ENCODE measurements at places on chromosomes 11 and 22. TPM values are rescaled to one million over a fixed set of nuclear protein-coding genes. Genes with fewer than 3 reads are reported as not detected.

The DSCAML1 gene
- 1.2 TPM for total RNA-seq

The CNIH2 gene
- total RNA-seq: 0.22 TPM

The BIK gene
- not detected for total RNA-seq

The MRGPRX3 gene
- not detected for total RNA-seq

The DNAJB7 gene
- total RNA-seq: not detected

The KDM4E gene
- total RNA-seq: not detected

The POU2AF2 gene
- not detected for total RNA-seq

The ZP1 gene
- total RNA-seq: not detected

The DLG2 gene
- 9.9 TPM for total RNA-seq

The UNC93B1 gene
- 5.3 TPM for total RNA-seq

- no peak for DNase-seq
Observed at GRCh38 chr11:43459246-43459645, 100.5 kb downstream of the TTC17 start.

GRCh38 chr22:36042240-36042639 lies 13.6 kb upstream of the RBFOX2 start:
- no peak for DNase-seq

- DNase-seq: no peak
Observed at GRCh38 chr11:33530815-33531214, 169.8 kb downstream of the C11orf91 start.

DNA sequence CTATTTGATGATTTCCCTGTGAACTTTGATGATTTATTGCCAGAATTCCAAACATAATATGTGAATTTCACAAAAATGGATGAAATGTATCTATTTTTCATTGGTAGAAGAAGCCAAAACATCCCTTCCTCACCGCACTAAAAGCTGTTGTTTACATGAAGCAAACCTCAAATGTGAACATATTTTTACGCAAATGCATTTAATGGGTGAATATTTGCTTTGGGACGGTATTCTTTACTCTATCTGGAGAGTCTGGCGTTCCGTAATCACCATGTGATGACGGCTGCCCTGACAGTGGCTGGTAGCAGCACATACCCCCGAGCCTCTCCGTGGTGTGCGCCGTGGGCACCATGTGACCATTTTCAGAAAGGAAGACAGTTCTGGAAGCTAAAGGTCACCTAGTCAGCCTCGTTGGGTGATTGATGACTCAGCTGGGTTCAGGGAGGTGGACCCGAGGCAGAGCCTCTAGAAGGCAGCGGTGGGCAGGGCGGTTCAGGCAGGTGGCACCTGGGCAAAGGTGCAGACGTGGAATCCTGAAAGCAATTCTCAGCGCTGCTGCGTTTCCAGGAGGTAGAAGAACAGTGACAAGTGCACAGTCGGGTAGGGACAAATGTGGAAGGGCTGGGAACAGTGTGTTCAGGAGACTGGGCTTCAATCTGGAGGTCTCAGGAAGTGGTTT lies 45.3 kb downstream of the PPARA start:
- no peak for DNase-seq

GRCh38 chr11:96145163-96145585 lies 197.8 kb downstream of the MAML2 start:
- DNase-seq: no peak

- DNase-seq: no peak
Observed at GRCh38 chr22:28106617-28107016, 187.6 kb upstream of the PITPNB start.

DNA sequence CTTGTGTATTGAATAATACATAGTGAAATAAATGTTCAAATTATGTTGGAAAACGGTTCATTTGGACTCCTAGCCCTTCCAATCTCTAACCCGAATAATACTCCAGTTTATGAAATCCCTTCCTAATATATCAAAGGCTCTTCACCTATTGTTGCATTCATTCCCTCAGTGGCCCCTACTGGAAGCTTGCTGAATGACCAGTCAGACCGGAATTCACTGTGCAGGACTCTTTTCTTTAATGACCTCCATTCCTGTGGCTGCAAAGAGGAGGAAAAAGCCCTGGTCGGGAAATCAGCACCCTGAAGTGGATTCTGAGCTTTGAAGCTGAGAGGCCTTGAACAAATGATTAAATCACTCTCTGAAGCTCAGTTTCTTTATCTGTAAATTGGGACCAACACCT lies 19.1 kb upstream of the RCN1 start:
- no peak for DNase-seq

GRCh38 chr11:95499516-95500135 lies 268.6 kb upstream of the SESN3 start:
- no peak for DNase-seq

- DNase-seq: no peak
Observed at GRCh38 chr11:73439002-73439843, 63.0 kb downstream of the RELT start.

DNA sequence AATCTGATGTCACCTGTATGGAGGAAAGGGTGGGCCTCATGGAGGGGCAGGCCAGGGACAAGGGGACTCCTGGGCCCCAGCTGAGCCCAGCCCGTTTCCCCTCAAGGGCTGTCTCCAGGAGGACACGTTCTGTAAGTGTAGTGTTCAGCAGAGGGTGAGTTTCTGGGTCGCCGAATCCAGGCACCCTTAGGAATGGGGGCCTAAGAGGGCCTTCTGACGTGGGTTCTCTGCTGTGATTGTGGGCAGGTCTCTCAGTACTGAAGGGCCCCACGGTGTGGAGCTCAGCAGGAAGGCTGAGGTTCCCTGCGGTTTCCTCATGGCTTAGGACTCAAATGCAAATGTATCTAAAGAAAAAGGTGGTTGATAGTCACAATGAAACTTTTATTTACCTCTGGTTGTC lies 6.5 kb downstream of the PTDSS2 start:
- no peak for DNase-seq

- no peak for DNase-seq
Observed at GRCh38 chr11:46202149-46202548, 75.3 kb upstream of the CREB3L1 start.

DNA sequence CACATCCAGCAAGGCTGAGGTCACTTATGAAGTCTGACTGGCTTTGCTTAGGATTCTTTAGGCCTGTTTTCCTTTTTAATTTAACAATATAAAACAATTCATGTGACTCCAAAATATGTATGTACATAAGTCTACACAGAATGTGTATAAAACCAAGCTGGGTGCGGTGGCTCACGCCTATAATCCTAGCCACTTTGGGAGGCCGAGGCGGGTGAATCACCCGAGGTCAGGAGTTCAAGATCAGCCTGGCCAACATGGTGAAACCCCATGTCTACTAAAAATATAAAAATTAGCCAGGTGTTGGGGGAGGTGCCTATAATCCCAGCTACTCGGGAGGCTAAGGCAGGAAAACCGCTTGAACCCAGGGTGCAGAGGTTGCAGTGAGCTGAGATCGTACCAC lies 83.1 kb downstream of the SHANK2 start:
- DNase-seq: peak; percentile 14

DNA sequence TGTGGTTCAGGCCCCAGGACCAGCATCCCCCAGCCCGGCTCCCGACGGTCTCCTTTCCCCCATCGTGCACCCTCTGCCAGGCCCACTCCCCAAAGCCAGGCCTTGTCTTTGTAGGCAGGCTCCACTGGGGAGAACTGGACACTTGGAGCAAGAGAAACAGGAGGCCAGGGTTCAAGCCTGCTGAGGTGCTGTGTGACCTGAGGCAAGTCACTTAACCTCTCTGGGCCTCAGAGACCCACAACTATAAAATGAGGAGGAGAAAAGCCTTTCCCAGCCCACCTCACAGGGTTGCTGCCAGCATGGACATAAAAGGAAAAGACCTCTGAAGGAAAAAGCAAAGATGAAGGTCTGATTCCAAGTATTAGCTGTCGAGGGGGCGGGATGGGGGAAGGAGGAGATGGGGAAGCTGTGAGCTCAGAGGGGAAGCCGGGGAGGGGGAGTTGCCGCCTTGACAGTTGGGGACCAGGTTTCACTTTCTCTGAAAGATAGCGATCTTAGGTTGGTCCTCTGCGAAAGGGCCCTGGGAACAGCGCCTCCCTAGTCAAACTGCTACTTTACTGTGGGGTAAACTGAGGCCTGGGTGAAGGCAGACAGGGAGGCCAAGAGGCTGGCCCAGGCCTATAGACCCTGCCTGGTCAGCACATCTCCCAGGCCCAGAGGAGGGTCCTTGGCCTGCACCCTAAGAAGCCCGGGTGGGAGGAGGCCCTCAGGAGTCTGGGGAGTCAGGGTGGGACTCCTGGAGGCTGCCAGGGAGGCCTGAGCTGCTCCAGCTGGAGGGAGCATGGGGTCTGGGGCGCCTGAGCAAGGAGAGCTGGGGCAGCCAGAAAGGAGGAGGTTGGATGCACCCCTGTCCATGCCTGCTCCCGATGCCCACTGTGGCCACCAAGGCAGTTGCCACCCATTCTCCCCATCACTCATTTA lies 991 bp upstream of the OSM start:
- no peak for DNase-seq

- no peak for DNase-seq
Observed at GRCh38 chr11:87304412-87304811, 266.7 kb downstream of the TMEM135 start.

DNA sequence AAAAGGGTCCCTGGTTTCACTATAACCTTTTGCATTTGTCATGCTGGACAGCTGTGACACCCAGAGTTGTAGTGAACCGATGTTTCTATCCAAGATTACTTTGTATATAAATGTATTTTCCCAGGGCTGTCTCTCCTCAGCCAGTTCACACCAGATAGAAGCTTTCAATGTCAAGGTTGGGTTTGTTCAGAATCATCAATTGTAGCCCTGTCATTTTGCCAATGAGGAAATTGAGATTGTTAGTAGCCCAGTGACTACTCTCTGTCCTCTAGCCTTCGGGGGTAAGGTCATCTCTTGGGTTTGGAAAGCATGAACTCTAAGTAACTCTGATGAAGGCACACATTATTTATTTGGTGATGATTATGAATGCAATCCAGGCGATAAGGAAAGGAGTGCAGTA lies 165.6 kb downstream of the DBX1 start:
- peak; percentile 9 for DNase-seq

- DNase-seq: no peak
Observed at GRCh38 chr22:35818897-35819296, 101.2 kb downstream of the APOL5 start.

GRCh38 chr11:69218271-69218682 lies 62.5 kb downstream of the SMIM38 start:
- DNase-seq: peak; percentile 24

DNA sequence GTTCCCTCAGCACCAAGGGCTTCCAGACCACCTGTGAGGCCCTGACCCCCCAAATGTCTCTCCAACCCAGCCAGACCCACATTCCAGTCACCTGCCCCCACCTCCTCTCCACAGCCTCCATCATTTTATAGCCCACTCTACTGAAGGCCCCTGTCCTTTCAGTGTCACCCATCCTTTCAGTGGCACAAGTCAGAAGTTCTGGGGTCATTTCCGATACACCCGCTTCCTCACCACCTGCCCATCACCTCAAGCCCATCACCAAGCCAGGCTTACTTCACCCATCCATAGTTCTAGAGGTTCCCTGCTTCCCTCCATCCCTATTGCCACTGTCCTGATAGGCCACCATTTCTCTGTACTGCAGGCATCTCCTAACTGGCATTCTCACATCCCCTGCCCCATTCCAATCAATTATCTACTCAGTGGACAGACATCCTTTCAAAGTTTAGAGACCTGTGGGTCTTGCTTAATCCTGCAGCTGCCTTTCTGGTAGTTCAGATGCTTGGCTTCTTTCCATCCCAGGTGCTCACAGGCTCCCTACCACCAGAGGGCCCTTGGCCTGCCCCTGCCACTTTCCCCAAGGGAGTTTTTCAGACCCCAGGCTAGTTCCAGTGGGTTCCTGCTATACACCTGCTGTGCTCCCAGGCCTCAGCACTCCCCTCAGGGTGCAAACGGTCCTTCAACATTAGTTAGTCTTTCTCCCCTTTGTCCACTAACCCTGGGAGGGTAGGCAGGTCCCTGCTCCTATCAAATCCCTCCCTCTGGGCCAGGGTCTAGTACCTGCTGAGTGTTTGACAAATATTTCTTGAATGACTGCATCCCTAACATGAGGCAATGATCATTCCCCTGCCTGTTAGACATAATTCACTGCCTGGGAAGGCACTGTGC lies 7.6 kb downstream of the KCNQ1OT1 start:
- DNase-seq: peak; percentile 55

GRCh38 chr22:27881421-27881820 lies 37.6 kb downstream of the PITPNB start:
- DNase-seq: no peak

DNA sequence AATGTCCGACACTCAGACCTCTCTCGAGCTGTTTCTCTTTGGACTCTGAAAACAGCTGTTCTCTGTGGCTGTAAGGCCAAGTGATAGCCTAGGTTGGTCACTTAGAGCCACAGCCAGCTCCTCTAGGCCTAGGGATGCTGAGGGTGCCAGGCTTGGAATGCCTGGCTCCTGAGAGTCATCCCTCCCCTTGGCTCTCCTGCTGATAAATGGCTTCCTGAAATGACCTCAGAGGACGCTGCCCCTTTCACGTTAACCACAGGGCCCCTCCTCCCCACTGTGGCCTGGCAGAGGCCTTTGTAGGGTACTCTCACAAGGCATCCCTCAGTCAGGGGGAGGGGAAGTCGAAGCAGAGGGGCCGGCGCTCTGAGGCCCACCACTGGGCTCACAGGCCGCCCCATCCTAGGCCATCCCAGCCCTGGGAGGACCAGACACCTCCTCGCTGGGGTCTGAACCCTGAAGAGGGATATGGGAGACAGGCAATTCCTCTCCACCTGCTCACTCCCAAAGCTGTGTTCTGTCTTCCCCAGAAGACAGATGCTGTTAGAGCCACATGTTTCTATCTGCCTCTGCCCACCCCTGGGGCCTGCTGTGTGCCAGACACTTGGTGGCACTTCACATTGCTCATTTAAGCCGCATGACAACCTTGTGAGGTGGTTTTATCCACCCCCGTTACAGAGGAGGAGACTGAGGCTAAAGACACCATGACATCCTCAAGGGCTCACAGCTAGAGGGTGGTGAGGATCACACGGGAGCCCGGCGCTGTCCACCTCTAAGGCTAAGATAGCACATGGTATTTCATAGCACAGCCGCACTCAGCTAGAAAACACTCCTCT lies 50.9 kb downstream of the ARFGAP3 start:
- no peak for DNase-seq

GRCh38 chr11:2846056-2846455 lies 39.5 kb downstream of the CDKN1C start:
- no peak for DNase-seq

- no peak for DNase-seq
Observed at GRCh38 chr22:24179478-24180210, 1.6 kb upstream of the SUSD2 start.

DNA sequence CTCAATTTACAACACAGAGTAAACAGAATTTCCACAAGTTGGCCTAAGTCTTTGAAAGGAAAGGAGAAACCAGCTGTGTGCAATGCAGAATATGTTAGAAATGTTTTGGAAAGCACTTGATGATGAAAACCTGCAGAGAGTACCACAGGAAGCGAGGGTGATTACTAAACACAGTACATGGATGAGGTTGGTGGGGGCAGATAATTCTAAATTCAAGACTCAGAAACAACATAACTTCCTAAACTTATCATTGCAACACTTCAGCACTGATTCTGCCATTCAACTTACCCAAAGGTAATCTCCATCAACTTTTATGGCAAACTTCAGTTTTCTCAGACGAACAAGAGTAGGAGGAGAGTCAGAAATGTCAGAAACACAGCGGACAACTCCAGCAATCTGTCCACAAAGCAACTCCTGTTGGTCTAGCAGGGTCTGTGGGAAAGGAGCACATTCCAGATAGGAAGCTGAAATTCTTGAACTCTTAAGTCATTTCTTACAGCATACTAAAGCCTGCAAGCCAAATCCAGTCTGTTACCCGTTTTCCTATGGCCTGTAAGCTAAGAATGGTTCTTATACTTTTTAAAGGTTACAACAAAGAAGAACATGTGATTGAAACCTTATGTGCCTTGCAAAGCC lies 6.8 kb downstream of the HPS4 start:
- DNase-seq: no peak
